Muscle of leg (tissue), 16 donors: ENCODE measurements at places on chromosomes 6 and 20. TPM values are rescaled to one million over a fixed set of nuclear protein-coding genes. Genes with fewer than 3 reads are reported as not detected.

DNA sequence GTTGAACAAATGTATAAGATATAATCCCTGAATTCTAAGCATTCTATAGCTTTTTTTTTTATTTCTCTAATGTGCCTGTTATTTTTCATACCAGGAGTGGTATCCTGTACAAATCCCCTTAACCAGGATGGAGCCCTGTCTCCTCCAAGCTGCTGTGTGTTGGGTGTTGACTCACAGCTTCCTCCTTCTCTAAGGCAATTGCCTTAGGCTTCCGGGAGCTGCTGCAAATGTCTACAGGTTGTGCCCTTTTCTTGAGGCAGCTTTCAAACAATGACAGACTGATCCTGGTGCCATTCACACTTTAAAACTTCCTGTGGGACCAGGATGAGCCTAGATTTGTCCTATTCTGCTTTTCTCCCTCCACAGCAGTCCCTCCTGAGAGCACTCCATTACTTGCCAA is 173.2 kb downstream of the BTBD3 start:
- H3K27me3 ChIP-seq, result no peaks in the 10 kb centered on the region
- no peaks in the 10 kb centered on the region for H3K4me1 ChIP-seq
- DNase-seq, result no peak
- no peaks in the 10 kb centered on the region for H3K36me3 ChIP-seq
- H3K4me3 ChIP-seq, result no peak overlapping the region
- no peak overlapping the region for H3K27ac ChIP-seq

DDX43 gene
- total RNA-seq, result 0.35 TPM

DNA sequence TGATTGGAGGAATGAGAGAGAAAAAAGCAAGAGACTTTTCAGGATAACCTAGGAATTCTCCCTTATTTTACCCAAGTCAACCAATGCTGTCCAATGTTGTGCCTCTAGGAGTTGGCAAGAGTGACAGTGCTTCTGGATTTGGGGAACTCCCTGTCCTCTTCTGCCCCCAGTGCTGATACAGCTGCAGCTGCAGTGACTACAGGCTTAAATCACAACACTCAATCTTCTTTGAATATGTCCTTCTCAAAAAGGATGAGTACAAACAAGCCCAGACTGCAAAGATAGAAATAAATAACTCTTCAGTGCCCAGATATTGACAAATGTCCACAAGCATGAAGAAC is 141.0 kb upstream of the COL21A1 start:
- no peak overlapping the region for H3K4me3 ChIP-seq
- H3K36me3 ChIP-seq, result no peaks in the 10 kb centered on the region
- no peak for DNase-seq
- no peaks in the 10 kb centered on the region for H3K27me3 ChIP-seq
- no peaks in the 10 kb centered on the region for H3K4me1 ChIP-seq

ULBP2 gene
- total RNA-seq, result 0.27 TPM

B3GAT2 gene
- total RNA-seq, result 0.53 TPM

GSTA4 gene
- 50.9 TPM for total RNA-seq

- peaks cover 3% of the 10 kb centered on the region for H3K4me1 ChIP-seq
- H3K27me3 ChIP-seq, result no peaks in the 10 kb centered on the region
- H3K4me3 ChIP-seq, result no peak overlapping the region
- peak; percentile 71 for DNase-seq
These were observed 494.3 kb downstream of the EPM2A start for GRCh38 chr6:145241039-145241438.

- peak overlapping the region; percentile 20 for H3K27ac ChIP-seq
- H3K4me1 ChIP-seq, result peaks cover 49% of the 10 kb centered on the region
- peaks cover 99% of the 10 kb centered on the region for H3K27me3 ChIP-seq
These were observed 36.1 kb downstream of the NCR2 start for GRCh38 chr6:41371461-41371991.

DNA sequence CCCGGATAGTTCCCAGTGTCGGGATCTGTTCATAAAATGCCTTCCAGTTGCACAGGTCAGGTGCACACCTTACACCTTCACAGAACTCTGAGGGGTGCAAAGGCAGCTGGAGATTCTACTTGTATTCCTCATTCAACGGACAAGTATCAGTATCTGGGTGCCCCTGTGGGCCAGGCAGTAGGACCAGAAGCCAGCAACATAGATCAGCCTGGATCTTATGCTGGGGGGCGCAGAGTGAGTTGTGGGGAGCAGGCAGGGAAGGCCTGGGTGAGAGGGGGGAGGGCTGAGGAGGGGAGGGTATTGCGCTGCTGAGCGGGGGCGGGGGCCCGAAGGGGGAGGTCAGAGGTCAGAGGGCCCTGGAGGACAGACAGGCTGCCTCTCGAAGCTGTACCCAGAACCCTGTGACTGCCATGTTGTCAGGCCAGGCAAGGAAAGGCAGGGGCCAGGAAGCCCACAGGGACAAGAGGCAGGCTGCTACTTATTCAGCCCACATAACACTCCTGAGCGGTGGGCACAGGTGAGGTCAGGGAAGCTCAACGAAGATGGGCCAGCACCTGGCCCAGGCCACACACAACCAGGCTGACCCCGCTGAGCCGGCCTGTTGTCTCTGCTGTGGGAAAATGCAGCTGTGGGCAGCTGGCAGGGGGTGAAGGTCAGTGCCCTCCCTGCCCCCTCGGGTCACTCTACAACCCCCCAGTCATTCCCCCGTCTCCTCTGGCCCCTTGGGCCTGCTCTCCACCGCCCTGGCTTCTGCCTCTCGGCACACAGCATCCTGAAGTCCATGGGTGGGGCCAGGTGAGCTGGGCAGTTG is 1.1 kb downstream of the OPRL1 start:
- no peaks in the 10 kb centered on the region for H3K36me3 ChIP-seq
- no peak for DNase-seq
- H3K27me3 ChIP-seq, result peaks cover 44% of the 10 kb centered on the region

- H3K36me3 ChIP-seq, result no peaks in the 10 kb centered on the region
- no peaks in the 10 kb centered on the region for H3K4me1 ChIP-seq
- H3K4me3 ChIP-seq, result no peak overlapping the region
- no peak for DNase-seq
- no peaks in the 10 kb centered on the region for H3K27me3 ChIP-seq
- H3K27ac ChIP-seq, result no peak overlapping the region
These were observed 4.2 kb downstream of the GSTA2 start for GRCh38 chr6:52759085-52759484.

MEP1A gene
- not detected for total RNA-seq

DNA sequence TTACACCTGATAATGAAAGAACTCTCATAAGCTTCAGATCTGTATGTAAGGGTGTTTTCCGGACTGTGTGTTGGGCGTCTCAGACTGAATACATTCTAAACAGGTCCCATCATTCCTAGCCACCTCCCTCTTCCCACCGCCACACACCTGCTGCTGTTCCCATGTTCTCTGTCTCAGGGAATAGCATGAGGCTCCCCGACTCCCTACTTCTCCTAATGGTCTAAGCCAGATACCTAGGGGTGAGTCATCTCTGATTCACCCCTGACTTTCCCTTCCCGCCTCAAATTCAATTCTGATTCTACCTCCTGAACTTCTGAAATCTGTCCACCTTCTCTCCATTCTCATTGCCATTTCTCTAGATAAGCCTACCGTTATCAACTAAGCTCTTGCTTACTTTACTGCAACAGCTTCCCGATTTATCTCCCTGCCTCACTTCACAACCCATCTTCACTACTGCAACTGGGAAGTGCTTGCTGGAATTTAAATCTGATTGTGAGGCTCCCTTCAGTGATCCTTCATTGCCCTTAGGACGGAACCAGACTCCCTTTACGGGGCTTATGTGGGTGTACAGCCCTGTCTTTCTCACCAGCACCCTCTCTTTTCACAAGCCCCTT is 1.6 kb downstream of the TMEM14A start:
- H3K4me1 ChIP-seq, result peaks cover 13% of the 10 kb centered on the region
- no peak overlapping the region for H3K27ac ChIP-seq
- H3K4me3 ChIP-seq, result no peak overlapping the region

OR12D3 gene
- not detected for total RNA-seq

DNA sequence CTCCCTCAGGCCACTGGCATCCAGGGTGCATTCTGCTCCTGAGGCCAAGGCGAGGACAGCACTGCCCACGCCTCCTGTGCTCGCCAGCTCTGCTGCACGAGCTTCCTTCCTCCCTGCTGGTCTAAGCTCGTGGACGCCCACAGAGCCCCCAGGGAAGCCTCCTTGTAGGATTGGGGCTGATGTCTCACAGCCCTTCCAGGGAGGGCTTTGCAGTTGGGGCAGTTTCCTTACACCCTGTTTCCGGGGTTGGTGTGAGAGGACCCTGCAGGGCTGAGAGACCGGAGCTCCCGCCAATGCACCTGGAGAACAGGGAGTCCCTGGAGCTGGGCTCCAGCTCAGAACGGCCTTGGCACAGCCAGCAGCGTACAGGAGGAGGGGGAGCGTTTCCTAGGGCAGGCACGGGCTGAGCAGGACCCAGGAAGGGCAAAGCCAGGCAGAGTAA is 172.4 kb upstream of the PDE10A start:
- H3K27me3 ChIP-seq, result peaks cover 10% of the 10 kb centered on the region
- no peak for DNase-seq
- peaks cover 7% of the 10 kb centered on the region for H3K4me1 ChIP-seq
- H3K27ac ChIP-seq, result no peak overlapping the region
- H3K4me3 ChIP-seq, result no peak overlapping the region

DNA sequence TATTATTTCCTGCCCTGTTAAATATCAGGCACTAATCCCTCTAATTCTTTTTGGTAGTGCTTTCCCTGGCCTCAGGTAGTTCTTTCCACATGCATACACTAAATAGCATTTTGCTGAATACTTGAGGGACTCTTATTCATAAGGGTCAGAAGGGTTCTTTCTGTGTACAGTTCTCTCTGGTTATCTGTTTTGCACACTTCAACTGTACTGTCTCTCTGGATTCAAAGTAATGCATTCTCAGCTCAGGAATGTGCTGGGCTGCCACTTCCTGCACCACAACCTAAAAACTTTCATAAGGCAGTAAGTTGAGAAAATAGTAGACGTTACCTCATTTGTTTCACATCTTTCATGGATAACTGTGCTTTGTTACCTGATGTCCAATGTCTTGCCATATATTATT is 32.1 kb downstream of the C6orf141 start:
- no peaks in the 10 kb centered on the region for H3K27me3 ChIP-seq
- H3K36me3 ChIP-seq, result no peaks in the 10 kb centered on the region
- no peaks in the 10 kb centered on the region for H3K4me1 ChIP-seq
- H3K27ac ChIP-seq, result no peak overlapping the region
- no peak for DNase-seq
- H3K4me3 ChIP-seq, result no peak overlapping the region

DNA sequence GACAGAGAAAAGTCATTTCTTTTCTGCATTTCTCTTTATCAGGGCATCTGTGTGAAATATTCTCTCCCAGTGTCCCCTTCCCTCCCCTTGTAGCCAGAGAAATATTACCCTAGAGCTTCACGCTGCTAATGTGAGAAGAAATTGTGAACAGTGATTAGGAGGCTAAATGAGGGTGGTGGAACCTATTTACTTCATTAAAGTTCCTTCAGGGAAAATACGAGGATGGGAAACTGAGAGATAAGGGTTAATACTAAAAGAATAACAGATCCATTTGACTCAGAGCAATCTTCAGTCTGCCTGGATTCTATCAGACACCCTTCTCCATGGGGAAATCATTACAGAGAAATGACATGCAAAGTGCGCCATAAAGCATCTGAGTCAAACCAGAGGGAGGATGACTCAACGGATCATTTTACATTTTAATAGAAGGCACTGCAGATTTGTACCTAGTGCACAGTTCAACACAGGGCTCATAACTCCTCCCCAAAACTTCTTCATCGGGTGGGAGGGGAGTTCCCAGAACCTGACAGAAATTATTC is 131.3 kb downstream of the GJA10 start:
- DNase-seq, result peak; percentile 55
- H3K27ac ChIP-seq, result no peak overlapping the region
- H3K4me3 ChIP-seq, result no peak overlapping the region
- H3K36me3 ChIP-seq, result no peaks in the 10 kb centered on the region
- peaks cover 9% of the 10 kb centered on the region for H3K4me1 ChIP-seq
- H3K27me3 ChIP-seq, result no peaks in the 10 kb centered on the region

ZSCAN16 gene
- total RNA-seq, result 4.8 TPM

GPX5 gene
- not detected for total RNA-seq

ANKRD66 gene
- 0.66 TPM for total RNA-seq

COMMD7 gene
- total RNA-seq, result 26.5 TPM

DNA sequence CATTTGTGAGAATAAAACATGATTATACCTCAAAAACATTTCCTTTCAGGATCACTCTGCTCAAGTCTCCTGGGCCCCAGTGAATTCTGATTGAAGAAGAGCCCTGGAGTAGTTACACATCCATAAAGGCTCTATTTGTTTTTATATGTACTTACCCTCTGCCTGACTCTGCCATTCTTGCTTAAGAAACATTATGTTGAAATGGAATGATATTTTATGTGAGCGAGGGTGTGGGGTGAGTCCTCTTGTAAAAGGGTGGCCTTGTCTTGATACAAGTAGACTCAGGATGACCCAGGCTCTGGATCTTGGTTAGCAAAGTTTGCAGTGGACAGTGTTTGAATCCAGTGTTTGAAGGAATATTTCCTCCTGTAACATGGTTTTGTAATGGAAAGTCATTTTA is 215.4 kb upstream of the PREP start:
- no peak overlapping the region for H3K27ac ChIP-seq
- no peak for DNase-seq
- no peaks in the 10 kb centered on the region for H3K36me3 ChIP-seq
- H3K27me3 ChIP-seq, result no peaks in the 10 kb centered on the region
- no peak overlapping the region for H3K4me3 ChIP-seq

SOBP gene
- total RNA-seq, result 13.6 TPM

PTCHD4 gene
- total RNA-seq, result 0.98 TPM

DNA sequence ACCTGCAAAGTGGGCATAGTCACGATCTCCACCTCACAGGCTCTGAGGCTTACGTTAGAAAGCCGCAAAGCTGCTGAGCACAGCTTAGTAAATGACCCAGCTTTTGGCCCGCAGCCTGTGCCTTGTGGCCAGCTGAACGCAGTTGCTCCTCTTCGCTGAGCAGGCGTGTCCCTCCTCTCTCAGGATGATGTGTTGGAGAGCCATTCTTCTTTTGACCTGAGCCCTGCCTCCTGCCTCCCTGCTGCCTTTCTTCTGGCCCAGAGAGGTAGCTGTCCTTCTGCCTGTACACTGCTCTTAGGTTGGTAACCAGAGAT is 47.6 kb upstream of the MYL9 start:
- DNase-seq, result peak; percentile 79
- H3K36me3 ChIP-seq, result peaks cover 44% of the 10 kb centered on the region
- no peaks in the 10 kb centered on the region for H3K27me3 ChIP-seq
- H3K27ac ChIP-seq, result no peak overlapping the region
- peaks cover 37% of the 10 kb centered on the region for H3K4me1 ChIP-seq

DNA sequence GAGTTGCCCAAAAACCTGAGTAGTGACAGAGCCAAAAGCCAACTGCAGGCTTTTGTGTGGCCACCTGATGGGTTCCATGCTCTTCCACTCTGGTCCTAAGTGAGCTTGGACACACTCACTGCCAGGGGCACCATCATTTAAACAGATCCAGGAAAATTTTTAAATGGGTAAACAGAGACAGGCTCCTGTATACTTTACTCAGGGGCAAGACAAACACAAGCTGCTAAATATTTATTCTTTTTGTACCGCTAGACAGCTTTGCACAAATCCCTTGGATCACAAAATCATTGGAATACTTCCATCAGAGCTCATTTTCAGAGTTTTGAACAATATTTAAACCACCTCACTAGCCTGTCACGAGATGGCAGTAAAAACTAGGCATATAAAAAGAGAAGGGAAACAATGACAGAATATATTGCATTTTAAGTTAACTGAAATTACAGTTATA is 31.4 kb downstream of the GCLC start:
- H3K27ac ChIP-seq, result no peak overlapping the region
- no peak overlapping the region for H3K4me3 ChIP-seq
- no peaks in the 10 kb centered on the region for H3K27me3 ChIP-seq
- no peaks in the 10 kb centered on the region for H3K4me1 ChIP-seq
- H3K36me3 ChIP-seq, result peaks cover 2% of the 10 kb centered on the region
